ENCODE measurements at places on chromosomes 5 and 9.

DNA sequence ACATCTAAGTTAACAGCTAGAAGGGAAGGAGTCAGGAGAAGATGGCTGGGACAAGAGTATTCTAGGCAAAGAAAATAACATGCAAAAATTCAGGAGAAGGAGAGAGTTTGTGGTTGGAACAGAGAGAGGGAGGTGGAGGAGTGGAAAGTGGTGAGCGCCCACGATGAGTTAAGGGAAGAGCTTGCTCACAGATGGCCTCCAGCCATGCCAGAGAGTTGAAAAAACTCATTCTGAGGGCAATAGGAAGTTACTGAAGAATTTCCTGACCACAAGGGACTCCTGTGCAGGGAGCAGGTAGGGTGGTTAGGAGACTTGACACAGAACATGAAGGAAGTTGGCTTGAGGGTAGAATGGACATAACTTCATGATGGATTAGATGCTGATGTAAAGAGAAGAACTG, 159.7 kb downstream of the DOCK2 start:
- no peak for DNase-seq

GRCh38 chr5:150202501-150202900, 12.6 kb downstream of the SLC6A7 start:
- DNase-seq = no peak

DNA sequence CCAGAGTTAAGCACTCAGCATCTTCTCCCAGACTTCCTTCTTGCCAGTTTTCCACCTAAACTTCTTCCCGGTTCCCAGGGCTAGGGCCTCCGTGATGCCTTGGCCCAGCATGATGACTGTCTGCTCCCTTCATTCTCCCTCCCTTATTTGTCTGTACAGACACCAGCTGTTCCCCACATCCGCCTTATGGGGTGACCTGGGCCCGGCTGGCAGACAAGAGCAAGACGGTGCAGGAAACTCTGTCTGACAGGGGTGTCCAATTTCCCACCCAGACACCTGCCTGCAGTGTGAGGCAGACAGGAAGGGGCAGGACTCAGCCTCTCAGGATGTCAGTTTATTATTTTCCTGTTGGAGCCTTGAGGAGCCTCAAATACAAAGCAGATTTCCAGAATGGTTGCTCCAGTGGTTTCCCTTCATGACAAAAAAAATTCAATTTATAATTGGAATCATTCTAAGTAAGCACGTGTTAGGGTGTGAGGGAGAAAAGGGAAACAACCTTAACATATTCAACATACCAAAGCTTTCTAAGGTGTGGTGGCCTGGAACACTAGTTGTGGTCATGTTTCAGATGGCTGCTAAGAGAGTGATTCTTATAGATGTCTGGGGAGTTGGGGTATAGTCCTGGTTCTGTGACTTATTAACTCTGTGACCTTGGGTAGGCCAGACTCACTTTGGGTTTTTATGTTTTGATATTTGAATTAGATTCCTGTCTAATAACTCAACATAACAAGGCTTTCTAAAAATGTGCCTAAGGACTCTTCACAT, 234.5 kb downstream of the PAPPA start:
- DNase-seq = no peak

DNA sequence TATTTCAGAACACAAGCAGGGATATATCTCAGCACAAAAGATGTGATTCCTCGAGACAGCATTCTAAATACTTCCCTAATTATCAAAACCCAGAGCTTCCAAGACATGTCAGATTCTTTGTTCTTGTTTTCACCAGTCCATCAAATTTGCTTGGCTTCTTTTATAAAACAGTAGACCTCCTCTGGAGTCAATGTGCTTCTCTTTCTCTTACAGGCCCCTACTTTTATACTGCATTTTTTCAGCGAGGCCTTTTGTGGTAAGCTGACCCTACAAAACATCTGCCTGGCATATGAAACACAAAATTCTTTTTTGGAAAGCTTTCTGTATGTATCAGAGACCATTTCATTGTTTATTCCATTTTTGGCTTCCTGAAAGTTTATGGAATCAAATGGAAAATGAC, 81.8 kb downstream of the ARSB start:
- DNase-seq = no peak

DNA sequence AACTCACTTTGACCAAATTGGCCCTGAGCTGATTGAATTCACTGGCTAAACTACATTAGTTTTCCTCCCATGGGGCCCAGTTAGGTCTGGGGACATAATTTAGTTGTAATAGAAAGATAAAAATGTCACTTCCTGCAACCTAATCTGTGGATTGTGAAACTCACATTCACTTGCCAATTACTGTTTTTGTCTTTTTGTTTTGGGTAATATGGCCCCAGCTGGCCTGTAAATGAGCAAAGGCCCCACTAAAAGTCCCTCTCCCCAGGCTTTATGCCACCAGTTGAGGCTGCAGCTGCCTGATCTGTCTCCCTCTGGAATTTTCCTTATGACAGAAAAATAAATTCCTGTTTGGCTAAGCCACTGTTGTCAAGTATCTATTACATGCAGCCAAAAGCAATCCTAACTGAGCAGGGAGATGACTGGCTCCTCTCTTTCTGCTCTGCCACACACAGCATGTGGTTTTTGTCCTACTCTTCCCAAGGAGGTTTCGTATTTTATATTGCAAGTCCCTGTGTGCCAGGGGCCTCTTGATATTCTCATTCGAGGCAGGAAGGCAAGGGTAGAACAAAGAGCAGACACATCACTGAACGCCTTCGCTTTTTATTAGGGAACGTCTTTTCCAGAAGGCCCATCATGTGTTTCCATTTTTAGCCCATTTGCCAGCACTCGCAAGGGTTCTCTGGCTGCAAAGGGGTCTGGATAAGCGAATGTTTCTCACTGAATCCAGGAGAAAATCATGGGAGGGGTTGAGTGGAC, 24.1 kb upstream of the SLC25A48 start:
- no peak for DNase-seq

DNA sequence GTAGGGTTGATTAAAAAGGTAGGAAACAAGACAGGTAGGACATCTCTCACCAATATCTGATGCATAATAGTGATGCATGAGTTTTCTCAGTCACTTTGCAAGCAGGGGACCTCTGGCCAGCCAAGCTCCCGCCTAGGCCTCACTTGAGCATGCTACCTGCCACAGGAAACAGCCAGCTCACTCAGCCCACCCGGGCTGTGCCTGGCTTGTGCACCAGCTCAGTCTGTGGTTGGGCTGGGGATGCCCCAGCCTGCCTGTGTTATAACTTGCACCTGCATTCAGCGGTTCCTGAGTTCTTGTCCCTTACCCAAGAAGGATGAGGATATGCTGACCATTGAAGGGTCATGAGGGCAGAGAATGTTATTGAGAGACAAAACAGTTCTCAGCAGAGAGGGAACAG, 172.8 kb upstream of the PLCXD3 start:
- DNase-seq = peak; percentile 85

GRCh38 chr5:162289489-162289888, 221.9 kb downstream of the GABRG2 start:
- no peak for DNase-seq

GRCh38 chr5:136766456-136766855, 401.1 kb upstream of the TRPC7 start:
- no peak for DNase-seq

DNA sequence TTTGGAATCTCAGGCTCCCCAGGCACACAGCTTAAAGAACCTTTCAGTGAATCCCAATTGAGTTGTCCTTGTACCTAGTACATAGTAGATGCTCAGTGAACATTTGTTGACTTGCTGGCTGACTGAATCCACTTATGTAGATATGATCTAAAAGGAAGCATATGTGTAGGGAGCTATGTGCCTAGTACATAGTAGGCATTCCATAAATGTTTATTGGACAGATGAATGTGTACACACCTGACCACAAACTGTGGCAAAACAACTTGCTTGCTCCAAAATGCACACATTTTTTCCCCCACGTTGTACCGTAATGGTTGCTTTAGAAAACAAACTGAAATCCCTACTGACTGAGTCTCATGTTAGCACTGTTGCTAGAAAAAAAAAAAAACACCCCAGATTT, 80.2 kb upstream of the IL12B start:
- no peak for DNase-seq

DNA sequence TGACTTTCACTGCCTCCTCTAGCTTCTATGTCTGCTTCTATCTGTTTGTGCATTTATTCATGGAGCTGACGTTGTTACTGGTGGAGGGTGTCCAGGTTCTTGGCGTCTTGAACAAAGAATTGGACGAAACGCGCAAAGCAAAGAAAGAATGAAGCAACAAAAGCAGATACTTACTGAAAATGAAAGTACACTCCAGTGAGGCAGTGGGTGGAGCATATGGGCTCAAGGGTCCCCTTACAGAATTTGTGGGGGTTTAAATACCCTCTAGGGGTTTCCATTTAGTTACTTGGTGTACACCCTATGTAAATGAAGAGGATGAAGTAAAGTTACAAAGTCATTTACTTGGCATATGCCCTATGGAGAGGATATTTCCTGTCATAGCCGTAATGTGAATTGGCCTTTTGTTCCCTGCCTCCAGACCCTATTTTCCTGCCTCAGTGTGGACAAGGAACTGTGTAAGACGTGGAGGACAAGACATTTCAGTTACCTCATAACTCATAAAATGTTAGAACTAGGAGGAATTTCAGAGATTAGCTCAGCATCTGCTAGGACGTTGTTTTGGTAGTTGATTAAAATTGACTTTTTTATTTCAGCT, 3.1 kb downstream of the POLR3G start:
- no peak for DNase-seq

- no peak for DNase-seq
Measured at GRCh38 chr5:139394654-139395566, at the start of gene PROB1. TSS of gene PROB1 (minus strand) at chr5:139395104. CDS start at chr5:139395081, 23 bp downstream.
